HFFc6 (cell line): ENCODE measurements at places on chromosomes 4 and X.

GRCh38 chrX:139766545-139766983 lies 58.6 kb upstream of the MCF2 start:
- DNase-seq = no peak

DNA sequence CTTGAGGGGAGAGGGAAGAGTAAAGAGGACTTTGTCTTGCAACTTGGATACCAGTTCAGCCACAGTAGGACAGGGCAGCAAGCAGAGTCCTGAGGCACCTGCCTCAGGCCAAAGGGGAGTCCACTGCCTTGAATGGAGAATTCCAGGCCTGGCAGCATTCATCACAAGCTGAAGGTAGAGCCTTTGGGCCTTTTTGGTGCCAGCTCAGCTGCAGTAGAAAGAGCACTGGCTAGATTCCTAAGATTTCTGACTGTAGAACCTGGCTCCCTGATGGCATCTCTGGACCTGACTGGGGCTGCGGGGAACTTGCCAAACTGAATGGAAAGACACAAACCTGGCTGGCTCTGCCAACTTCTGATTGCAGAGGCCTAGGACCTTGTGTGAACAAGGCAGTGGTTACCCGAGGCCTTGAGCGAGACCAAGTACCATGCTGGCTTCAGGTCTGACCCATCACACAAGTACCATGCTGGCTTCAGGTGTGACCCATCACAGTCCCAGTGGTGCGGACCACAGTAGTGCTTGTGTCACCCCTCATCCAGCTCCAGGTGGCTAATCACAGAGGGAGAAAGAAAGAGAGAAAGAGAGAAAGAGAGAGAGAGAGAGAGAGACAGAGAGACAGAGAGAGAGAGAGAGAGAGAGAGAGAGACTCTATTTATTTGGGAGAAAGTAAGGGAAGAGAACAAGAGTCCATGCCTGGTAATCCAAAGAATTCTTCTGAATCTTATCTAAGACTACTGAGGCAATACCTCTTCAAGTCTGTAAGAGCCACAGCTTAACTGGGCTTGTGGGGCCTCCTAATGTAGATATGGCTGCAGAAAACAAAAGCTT lies 137.6 kb upstream of the SPIN4 start:
- DNase-seq = no peak

DNA sequence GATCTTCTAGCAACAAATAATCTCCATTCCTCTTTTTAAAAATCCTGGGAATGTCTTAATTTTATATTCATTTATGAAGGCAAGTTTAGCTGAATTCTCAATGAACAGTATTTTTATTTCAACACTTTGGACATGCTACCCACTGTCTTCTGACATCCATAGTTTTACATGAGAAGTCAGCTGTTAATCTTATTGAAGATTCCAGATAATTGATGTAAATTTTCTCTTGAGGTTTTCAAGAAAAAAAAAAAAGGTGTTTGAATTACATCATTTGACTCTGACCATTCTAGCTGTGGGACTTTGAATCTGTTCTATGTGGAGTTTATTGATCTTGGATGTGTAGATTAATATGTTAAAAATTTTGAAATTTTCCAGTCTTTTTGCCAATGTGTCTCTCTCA lies 28.0 kb downstream of the PDHA2 start:
- no peak for DNase-seq

DNA sequence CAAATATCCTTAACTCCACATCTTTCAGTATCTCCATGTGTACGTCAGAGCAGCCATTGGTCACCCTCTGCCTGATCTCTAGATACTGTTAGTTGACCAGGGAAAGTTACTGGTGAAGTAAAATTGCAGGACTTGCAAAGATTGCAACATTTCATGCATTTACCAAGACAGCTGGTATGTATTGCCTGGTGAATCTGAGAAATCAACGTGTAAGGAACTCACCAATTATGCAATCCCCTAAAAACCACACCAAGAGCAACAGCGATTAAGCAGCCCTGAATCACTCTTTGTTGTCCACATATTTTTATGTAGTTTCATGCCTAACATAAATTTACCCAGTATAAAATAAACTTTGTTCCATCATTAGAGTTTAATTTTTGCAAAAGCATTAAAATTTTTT lies 271.2 kb downstream of the NLGN4X start:
- DNase-seq = no peak

- peak; percentile 31 for DNase-seq
Measured at GRCh38 chr4:19478791-19479190, 772.9 kb upstream of the SLIT2 start.

- DNase-seq = peak; percentile 30
Measured at GRCh38 chr4:165464813-165465381, 86.1 kb downstream of the CPE start.

- peak; percentile 93 for DNase-seq
Measured at GRCh38 chr4:40990236-40990898, 224.0 kb downstream of the APBB2 start.

- DNase-seq = no peak
Measured at GRCh38 chr4:16139066-16139945, 55.5 kb upstream of the PROM1 start.
